Activated CD4-positive, alpha-beta T cell treated with anti-CD3 and anti-CD28 coated beads, Interleukin-2, amount 50 U/mL, for 4 hours (primary cell): ENCODE measurements at places on chromosomes 2 and 18.

DNA sequence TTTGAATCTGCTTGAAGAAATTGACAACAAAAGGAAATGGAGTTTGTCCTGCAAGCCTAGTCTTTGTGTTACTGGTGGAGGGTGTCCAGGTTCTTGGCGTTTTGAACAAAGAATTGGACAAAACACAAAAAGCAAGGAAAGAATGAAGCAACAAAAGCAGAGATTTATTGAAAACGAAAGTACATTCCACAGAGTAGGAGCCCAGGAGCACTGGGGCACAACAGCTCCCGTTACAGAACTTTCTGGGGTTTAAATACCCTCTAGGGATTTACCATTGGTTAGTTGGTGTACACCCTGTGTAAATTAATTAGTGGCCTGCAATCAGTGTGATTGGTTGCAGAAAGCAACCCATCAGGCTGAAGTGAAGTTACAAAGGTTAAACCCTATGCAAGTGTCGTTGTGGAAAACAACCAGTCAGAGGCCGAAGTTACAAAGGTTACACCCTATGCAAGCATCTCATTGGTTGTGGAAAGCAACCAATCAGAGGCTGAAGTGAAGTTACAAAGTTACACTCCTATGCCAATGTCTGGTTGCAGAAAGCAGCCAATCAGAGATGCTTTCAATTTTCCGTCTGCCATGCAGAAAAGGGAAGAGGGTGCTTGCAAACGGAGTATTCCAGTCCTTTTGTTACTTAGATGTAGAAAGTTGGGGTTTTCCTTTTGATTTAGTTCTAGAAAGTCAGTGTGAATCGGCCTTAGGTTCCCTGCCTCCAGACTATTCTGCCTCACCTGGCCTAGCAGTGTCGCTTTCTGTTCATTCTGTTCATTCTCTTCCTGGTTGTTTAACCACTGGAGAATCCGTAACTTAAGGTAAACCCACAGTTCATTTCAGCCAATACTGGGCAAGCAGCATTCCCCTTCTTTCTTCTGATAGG lies 47.6 kb upstream of the PTH2R start:
- no peak for DNase-seq

- DNase-seq = no peak
These were observed 81.3 kb downstream of the CDC42EP3 start for GRCh38 chr2:37590119-37590571.

- DNase-seq = no peak
These were observed 494.2 kb downstream of the TSN start for GRCh38 chr2:122249673-122250072.

GRCh38 chr2:109345091-109345490 lies 216.1 kb downstream of the SH3RF3 start:
- no peak for DNase-seq

DNA sequence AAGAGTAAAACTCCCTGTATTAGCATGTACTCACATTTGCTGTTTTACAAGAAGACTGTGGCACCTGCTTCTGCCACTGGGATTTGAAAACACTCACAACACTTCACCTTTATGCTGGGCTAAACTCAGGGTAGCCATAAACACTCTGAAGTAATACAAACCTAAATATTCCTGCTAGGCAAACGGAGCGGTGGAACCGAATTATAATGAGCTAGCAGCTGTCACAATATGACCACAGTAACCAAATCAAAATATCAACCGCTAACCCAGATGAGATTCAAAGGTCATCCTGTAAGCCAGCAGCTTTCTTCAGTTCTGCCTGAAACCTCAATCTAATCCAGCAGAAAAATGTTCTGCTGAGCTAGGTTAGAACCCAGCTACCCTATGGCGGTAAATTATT lies 132.1 kb downstream of the TCF4 start:
- no peak for DNase-seq

GRCh38 chr2:46050489-46050888 lies 246.7 kb upstream of the EPAS1 start:
- no peak for DNase-seq

DNA sequence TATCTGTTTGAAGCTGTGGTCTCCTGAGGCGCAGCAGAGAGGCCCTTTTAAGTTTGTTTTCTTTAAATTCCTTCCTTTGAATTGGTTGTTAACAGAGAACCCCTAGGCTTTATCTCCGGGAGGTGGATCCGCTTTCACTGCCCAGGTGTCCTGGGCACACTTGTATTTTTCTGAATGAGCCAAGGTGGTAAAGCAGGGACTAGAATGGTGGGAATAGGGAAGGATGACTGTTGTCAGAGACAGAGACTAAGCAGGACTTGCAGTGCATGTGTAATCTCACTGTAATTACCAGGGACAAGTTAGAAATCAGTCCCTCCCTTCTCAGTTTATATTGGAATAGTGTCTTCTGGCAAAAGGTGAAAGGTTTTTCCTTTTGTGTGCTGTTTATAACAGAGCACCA lies 72.8 kb downstream of the PHLPP1 start:
- no peak for DNase-seq

DNA sequence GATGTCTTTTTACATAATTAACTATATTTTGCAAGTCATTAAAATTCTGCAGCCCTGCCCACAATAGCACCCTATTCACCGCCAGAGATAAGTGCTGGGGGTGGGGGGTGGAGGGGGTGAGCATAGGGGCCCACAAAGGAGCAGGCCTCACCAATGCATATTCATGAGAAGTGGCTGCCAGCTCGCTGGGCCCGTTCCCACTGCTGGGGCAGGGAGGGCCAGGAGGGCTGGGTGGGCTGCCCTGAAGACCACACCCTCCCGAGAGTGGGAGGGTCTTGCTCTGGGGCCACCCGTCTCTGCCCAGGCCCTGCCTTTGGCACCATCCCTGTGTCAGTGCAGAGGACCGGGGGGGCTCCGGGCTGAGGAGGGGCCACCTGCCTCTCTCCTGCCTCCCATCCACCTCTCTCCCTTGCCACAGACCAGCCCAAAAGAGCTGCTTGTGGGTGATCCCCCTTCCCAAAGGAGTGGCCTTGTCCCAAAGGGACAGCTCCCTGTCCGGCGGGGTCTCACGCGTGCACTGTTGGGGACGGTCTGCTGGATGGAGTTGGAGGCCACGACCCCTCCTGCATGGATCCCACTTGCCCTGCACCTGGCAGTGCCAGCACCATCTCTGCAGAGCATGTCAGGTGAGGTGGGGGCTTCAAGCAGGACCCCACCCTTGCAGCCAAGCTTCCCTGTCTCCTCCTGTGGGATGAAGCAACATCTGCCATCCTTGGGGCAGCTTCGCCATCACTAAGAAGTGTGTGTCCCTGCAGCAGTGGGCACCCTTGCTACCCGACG lies 138.8 kb upstream of the GPC1 start:
- no peak for DNase-seq

GRCh38 chr2:57907411-57907810 lies 139.2 kb upstream of the VRK2 start:
- no peak for DNase-seq

DNA sequence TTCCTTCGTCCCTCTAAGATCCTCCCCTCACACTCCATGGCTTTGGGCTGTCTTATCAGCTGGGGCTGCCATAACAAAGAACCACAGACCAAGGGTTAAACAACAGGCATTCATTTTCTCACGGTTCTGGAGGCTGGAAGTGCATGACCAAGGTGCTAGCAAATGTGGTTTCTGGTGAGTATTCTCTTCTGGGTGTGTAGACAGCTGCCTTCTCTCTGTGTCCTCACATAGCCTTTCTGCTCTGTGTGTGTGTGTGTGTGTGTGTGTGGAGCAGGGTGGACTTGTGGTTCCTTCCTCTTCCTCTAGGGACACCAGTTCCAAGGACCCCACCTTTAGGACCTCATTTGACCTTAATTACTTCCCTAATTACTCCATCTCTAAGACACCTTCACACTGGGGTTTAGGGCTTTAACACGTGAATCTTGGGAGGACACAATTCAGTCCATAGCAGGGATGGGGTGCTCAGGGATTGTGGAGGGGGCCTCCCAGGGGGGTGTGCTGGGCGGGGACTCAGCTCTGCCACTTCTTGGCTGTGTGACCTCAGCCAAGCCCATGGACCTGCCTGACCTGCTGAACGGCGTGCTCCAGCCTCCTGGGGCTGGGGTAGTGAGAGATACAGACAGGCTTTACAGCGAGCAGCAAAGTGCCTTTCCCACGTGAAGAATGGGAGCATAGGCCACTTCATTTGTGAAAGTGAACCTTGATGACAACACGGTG lies 38.0 kb downstream of the ACKR3 start:
- DNase-seq = no peak

- no peak for DNase-seq
These were observed 41.6 kb upstream of the RALBP1 start for GRCh38 chr18:9433671-9434121.

DNA sequence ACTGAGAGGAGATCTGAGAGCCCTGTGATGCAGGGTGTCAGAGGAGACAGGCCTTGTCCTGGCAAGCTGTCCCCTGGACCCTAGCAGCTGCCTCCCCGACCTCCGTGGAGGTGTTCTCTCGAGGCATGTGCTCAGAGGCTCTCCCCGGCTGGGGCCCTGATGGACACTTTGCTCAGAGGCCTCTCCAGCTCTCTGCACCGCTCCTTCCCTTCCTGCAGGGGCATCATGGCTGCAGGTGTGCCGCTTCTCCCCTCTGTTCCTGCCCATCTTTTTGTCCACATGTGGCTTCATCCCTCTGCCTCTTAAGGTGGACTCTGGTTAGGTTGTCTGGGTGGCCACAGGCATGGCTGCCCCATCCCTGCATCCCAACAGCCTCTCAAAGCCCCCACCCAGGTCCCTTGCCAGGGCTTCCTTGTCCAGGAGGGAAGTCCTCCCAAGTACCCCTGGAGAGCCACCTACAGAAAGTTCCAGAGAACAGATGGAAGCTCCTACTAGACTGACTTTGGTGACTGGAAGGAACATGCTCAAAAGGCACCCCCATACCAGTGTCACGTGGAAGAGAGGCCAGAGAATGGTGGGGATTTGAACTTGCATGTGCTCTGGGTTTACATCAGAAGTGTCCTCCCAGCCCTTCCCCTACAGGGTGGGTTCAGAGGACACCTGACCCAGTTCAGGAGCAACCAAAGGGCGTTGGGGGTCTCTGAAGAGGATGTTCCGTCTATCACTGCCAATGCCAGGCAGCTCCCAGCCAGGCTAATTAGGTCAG lies 120.4 kb downstream of the KLHL29 start:
- DNase-seq = no peak

GRCh38 chr2:58334414-58334813 lies 93.3 kb upstream of the FANCL start:
- no peak for DNase-seq

- no peak for DNase-seq
These were observed 42.3 kb downstream of the ATP9B start for GRCh38 chr18:79111483-79111882.

- no peak for DNase-seq
These were observed 89.1 kb upstream of the LHCGR start for GRCh38 chr2:48844417-48845155.

DNA sequence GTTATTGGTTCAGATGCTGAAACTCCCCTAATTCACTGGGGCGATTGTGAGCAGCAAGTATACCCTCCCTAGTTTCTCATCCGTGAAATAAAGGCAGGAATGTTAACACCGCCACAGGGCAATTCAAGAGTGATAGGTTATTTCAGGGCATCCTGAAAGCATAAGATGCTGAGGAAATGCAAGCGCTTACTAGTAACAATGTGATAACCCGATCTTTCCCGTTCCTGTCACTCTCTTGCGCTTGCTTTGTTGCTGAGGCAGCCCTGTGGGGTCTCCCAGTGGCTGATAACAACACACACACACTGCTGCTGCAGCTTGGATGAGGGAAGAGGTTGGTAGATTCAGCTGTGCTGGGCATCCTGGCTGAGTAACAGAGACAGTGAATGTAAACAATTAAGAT lies 259.3 kb downstream of the AGPS start:
- DNase-seq = no peak

- no peak for DNase-seq
These were observed 315.9 kb upstream of the THUMPD2 start for GRCh38 chr2:40095000-40095399.

- DNase-seq = no peak
These were observed 1329.7 kb upstream of the SLC39A10 start for GRCh38 chr2:194327196-194327888.

DNA sequence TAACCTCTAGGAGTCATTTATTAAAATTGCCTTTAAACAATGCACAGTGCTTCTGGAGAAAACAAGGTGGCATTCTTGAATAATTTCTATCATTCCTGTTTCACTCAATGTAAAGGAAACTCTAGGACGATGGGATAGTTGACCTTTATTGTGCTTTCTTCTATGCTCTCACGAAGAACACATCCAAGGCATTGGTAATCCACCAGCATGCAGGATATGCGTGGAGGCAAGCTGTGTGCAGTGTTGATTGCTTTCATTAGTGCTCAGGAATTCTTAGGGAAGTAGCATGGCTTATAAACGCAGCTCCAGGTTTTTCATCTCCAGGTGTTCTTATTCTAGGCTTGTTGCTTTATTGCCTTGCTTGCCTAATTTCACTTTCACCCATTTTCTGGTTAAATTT lies 58.4 kb upstream of the CAVIN2 start:
- DNase-seq = no peak

- DNase-seq = no peak
These were observed 29.3 kb downstream of the PDE11A start for GRCh38 chr2:178043266-178043665.

- no peak for DNase-seq
These were observed 331.6 kb downstream of the DYSF start for GRCh38 chr2:71784734-71785511.

DNA sequence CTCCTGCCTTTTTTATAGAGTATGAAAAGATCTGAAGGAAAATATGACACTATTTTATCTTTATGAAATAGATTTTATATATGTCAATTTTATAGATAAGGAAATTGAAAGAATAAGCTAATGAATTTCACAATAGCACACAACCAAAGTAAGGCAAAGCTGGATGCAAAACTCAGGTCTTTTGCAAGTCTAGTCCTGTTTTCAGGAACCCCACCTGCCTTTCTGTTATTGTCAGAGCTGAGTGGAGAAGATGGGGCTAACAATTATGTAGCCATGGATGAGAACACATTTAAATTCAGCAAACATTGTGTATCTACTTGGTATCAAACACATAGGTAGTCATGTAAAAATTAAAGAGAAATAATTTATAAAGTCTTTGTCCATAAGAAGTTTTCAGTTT lies 161.5 kb upstream of the ZEB2 start:
- no peak for DNase-seq

DNA sequence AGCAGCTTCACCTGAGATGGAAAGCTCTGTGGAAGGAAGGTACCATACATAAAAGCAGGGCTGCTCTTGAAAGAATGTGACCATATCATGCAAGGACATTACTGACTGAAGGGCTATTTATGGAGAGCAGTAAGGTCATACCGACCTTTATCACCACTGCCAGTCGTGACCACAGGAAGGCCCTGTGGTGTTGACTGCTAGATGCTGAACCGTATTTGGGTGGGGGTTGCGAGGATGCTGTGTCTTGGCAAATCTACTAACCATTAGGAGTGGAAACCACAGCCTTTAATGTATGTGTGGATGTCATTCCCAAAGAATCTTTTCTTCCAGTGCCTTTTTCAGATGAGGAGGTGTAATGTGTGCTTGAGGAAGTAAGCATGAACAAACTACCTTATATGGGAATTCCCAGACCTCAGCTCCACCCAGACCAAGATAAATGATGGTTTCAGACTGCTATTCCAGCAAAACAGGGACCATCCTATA lies 60.8 kb downstream of the LIMS1 start:
- no peak for DNase-seq
